Hematopoietic multipotent progenitor cell (in vitro differentiated cells): ENCODE measurements at places on chromosomes 1 and 21.

DNA sequence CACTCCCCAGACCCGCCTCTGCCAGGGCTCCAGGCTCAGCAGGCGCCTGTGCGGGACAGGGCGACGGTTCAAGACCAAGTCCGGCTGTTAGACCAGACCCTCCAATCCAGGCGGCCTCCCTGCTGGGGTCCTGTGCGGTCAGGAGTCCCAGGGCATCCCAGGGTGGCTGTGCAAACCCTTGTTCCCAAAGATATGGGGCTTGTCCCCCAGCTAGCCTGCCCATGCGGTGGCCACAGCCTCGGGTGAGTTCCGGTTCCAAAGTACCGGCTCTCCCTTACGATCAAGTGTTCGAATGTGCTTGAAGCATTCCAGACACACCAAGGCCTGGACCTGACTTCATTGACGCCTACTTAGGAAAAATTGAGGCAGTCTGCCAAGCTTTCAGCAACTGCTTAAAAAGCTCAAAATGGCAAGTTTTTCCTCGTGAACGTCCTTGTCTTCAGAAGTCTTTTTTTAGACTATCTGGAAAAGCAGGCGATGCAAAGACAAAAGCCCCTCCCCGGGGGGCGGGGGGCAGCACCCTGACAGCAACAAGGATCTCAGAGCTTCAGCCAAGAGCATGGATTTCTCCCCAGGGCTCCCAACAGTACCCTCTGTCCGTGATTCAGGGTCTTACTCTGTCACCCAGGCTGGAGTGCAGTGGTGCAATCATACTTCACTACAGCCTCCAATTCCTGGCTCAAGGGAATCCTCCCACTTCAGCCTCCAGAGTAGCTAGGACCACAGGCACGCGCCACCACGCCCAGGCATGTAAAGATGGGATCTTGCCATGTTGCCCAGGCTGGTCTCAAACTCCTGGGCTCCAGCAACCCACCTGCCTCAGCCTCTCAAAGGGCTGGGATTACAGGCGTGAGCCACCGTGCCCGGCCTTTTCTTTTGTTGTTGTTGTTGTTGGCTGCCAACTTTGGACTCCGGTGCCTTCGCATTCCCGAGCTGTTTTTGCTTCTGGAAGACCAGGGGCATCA lies 2.3 kb downstream of the FAAP20 start:
- no peak for DNase-seq

- DNase-seq = no peak
These were observed 34.1 kb downstream of the PTPRF start for GRCh38 chr1:43564551-43565348.

GRCh38 chr21:46025113-46025770 lies 43.7 kb downstream of the COL6A1 start:
- no peak for DNase-seq

- DNase-seq = no peak
These were observed 141.1 kb upstream of the IRF2BP2 start for GRCh38 chr1:234750922-234751627.

DNA sequence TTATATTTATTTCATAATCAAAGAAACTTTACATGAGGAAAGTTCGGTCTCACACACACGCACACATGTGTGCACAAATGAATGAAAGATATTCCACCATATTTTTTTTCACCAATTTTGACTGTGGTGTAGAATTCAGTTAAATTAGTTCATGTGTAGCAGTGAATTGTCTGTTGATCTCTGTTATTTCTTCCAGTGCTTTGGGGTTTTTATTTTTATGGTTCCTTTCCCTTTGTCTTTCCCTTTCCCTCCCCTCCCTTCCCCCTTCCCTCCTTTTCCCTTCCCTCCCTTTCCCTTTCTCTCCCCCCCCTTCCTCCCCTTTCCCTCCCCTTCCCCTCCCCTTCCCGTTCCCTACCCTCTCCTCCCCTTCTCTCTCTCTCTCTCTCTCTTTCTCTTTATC lies 8.9 kb downstream of the RYR2 start:
- no peak for DNase-seq

DNA sequence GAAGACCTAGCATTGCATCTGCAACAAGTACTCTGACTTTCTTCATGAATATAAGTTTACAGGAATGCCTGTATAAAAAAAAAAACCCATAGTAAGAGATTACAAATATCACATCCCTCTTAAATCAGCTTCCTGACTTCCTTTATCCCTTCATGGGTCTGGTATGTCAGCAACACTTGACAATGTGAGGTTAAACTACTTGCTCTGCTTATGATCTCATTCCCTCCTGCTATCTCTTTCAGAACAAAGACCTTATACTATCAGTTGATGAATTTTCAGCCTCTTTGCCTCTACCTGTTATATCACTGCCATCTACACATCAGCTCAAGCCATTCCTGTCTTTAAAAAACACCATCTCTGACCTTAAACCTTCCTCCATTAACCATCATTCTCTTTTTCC lies 130.9 kb upstream of the SAMSN1 start:
- no peak for DNase-seq

DNA sequence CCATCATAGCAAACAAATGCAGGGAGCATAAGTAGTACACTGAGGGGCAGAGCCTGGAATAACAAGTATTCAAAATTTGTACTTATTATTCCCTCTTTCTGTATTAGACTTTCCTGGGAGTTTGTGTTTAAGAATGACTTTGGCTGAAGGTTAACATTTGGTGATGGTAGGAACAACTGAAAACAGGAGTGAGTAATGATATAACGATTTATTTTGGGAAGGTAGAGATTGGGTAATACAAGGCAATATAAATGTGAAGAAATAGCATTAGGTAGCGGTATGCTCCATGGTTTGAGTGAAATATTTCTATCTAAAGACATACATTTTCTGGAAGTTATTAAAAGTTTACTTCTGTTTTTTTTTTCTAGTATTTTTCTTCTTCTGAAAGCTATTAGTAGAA lies 18.5 kb upstream of the C1orf21 start:
- no peak for DNase-seq

GRCh38 chr1:32536117-32536516 lies 3.1 kb upstream of the ZBTB8A start:
- no peak for DNase-seq

DNA sequence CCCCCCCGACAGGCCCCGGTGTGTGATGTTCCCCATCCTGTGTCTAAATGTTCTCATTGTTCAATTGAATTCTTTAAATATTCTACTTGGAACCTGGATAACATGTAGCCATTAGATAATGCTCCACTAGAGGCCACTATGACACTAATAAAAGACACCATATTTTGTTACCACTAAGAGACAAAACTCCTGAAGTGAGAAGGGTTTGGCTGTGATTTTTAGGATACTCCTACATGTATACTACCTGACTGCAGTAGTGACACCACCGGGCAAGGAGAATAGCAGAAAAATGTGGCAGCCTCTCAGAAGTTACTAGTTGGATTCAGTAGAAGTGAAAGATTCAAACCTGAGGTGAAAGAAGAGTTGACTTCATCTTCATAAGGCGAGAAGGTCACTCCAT lies 36.0 kb downstream of the F5 start:
- DNase-seq = peak; percentile 74

- DNase-seq = no peak
These were observed 159.8 kb upstream of the ZRANB2 start for GRCh38 chr1:71240656-71241055.

DNA sequence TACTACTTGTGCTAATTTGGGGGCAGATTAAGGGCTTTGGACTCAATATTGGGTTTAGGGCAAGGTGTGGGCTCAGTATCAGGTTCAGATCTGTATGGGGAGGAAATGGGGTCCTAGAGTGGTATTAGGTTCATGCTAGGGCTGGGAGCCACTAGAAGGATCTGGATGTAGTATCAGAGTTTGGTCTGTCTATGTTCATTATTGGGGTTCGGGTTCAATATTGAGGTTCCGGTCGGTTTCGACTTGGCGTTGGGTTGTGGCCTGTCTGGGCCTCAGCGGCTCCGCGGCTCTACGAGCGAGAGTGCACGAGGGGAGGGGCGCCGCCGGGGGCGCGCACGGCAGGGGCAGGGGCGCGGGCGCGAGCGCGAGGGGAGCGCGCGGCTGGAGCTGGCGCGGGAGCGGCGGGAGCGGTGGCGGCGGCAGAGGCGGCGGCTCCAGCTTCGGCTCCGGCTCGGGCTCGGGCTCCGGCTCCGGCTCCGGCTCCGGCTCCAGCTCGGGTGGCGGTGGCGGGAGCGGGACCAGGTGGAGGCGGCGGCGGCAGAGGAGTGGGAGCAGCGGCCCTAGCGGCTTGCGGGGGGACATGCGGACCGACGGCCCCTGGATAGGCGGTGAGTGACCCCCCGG lies at the start of gene PTPRF:
TSS of gene PTPRF (plus strand) at position 401 of the 624 bp plus-strand sequence. CDS start 14,193 bp downstream, outside the sequence.
- no peak for DNase-seq

GRCh38 chr1:98289311-98289710 lies 368.5 kb upstream of the DPYD start:
- no peak for DNase-seq

DNA sequence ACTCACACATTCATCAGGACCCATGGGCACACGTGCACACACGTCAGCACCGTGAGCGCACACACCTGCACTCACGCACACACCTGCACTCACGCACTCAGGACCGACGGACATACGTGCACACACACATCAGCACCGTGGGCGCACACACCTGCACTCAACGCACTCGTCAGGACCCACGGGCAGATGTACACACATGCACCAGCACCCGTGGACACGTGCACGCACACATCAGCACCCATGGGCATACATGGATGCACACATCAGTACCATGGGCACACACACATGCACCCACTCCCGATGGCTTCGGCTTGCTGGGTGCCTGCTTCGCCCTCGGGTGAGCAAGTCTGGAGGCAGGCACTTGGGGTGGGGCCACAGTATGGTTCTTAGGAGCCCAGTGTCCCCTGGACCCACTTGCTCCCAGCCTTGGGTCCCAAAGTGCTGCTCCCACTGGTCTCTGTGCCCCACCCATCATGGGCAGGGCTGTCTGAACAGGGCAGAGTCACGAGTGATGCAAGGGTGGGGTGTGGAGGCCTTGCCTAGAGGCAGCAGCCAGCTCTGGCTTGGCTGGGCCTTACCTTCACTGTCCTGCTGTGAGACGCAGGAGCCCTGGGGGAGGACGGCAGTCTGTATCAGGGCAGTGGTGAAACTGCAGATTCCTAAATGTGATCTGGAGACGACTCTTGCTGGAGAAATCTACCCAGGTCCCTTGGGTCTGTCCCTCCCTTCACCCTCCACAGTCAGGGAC lies 49.8 kb downstream of the SKI start:
- DNase-seq = no peak

DNA sequence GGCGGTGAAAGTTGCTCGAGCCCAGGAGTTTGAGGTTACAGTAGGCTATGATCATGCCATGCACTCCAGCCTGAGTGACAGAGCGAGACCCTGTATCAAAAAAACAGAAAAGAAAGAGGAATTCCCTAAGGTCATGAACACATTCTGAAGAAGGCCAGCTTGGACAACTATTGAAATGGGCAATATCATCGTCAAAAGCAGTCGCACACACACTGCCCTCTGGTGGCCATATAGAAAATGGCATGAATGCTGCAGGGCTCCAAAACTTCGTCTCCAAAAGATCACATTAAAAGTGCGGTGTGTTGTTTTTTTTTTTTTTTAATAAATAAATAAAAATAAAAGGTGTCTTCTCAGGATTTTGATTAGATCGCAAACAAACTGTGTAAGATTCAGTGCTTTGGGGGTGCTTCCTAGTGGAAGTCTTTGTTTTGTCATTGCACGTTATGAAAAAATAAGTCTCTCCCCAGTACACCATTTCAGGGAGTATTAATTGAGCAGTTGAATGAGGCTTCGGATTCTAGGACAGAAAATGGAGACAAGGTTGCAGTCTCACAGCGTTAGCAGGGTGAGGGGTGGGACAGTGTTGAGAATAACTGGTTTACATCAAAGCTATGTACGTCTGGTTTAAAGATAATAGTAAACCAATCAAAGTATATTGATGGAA lies 87.5 kb upstream of the FMN2 start:
- DNase-seq = peak; percentile 49

GRCh38 chr21:41677671-41678015 lies 89.2 kb downstream of the RIPK4 start:
- DNase-seq = no peak

- no peak for DNase-seq
These were observed 46.9 kb upstream of the IFNLR1 start for GRCh38 chr1:24233684-24234600.

GRCh38 chr21:15552914-15553494 lies 176.8 kb upstream of the USP25 start:
- peak; percentile 27 for DNase-seq

DNA sequence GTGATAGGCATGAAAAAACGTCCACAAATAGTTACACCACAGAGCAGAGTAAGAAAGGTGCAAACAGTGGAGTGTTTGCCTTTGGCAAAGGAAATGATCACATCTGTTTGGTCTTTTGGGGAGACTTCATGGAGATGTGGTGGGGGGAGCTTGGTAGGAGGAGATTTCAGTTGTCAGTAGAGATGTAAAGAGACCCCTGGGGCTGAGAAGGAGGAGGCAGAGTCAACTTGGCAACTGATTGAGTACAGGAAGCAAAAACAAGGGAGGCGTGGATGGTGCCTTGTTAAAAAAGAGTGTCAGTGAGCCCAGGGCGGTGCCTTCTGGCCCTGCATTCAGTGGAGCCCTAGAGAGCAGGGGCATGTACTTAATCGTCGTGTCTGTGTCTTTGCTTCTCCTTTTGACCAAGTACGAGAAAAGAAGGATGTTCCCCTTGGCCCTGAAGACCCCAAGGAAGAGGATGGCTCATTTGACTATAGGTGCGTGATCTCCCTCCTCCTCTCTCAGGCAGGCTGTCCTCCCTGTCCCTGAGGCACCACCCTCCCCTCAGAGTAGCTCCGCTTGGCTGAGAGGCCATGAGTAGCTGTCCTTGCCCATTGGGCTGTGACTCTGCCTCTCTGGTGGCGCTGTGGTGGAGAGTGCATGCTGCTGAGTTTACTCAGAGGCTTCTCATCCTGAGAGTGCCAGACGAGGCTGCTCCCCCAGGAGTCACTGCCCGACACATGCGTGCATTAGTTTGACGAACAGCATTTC lies 30.4 kb upstream of the CNTN2 start:
- DNase-seq = no peak

DNA sequence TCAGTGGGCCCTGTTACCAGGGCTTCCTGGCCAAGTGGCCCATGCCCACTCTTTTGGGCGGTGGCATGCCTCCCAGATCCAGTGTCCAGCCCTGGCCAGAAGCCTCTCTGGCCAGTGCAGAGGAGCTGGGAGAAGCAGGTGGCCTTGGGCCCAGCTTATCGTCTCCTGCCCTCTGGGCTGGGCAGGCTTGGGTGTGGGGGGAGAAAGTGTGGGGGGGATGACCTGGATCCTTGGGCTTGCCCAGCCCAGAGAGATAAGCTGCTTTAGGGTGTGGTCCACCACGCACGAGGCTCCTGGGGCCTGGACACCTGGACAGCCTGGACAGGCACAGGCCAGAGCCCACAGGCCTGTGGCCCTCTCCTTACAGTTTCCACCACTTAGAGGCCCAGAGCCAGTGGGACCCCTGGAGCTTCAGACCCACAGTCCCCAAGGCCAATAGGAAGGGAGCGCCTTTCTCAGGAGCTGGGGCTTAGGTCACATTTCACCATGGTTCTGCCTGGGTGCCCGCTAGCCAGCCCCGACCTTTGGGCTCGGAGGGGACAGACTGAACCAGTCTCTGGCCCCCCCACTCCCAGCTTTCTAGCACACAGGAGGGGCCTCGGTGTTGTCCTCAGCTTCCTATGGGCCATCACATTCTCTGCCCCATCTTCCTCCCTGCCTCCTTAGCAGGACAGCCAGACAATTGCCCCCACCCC lies 1.8 kb downstream of the ESPN start:
- no peak for DNase-seq
